ENCODE measurements at places on chromosomes 11 and 22.

- DNase-seq = no peak
Observed at GRCh38 chr22:47194476-47195155, 432.2 kb downstream of the TBC1D22A start.

GRCh38 chr11:77959434-77959833, 35.0 kb downstream of the INTS4 start:
- DNase-seq = no peak

GRCh38 chr22:40376149-40376548, 5.8 kb downstream of the SGSM3 start:
- no peak for DNase-seq

DNA sequence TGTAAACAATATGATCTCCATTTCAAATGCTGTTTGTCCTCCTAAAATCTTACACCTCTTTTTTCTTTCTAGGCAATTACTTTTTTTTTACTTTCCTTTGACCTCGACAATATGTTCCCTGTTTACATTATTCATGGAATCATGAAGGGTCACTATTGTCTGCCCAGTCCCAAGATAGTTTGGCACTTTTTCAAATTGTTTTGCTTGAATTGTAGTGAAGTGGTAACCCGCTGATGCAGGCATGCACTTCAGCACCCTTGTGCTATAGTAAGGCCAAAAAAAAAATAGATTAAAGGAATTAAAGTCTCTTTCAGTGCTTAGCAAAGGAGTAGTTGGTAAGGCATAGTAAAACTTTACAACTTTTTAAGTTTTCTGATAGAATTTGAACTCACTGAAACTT, 90.9 kb downstream of the PAX6 start:
- DNase-seq = no peak

- no peak for DNase-seq
Observed at GRCh38 chr11:94568717-94569116, 1.5 kb downstream of the PIWIL4 start.

DNA sequence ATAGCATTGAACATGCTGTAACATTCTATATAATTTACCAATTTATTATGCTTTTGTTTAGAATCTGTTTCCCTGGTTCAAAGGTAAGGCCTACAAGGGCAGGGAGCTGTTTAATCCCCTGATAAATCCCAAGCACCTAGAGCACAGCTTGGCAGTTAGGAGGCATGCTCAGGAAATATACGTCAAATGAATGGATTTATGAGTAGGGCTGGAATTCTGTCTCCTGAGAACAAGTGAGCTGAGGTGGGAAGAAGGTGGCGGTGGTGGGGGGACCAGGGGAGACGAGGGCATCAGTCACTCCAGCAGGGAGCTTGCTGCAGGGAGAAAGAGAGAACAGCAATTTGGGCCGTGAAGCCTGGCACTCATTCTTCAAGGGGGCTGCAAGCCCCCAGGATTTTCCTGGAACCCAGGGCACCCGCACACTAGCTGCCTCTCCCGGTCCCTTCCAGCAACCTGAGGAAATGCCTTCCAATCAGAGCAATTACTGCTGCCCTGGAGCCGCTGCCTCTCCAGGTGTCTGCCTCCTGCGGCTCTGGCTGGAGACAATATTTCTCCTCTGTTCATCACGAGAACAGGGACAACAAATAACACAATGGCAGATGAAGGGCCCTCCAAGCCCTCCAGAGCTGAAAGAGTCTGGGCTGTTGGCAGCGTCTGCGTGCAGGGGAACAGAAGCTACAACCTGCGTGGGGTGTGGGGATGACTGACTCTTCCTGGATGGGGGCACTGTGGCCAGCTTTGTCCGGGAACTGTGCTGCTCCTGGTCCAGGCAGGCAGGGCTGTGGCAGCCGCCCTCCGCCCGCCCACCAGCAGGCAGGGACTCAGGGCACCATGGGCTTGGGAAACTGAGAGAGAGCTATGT, 233.4 kb downstream of the ST3GAL4 start:
- no peak for DNase-seq

DNA sequence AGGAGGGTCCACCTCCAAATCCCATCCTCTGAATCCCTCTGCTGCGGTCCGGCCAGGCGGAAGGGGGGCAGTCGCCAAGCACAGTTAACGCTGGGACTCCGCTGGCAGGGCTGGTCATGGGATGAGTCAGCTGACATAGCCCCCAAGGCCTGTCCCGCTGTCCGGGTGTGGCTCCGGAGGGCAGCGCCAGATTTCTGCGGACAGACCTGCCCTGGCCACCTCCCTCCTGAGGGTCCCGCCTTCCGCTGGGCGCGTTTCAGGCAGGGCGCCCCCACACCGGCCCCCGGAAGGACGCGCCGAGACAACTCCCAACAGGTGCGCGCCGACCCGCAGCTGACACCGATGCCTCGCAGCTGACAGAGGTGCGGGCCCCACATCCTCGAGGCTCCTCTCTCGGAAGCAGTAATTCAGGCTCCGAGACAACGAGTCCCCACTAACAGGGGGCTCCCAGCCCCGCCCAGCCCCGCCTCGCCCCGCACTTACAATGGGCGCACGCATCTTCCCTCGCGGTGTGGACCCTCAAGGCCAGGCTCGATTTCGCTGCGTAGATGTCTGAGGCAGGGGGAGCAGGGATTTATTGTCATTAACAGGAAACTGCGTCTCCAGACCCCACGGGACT, 607 bp downstream of the PLAAT3 start:
- peak; percentile 54 for DNase-seq

GRCh38 chr11:134932761-134933160, 520.7 kb upstream of the B3GAT1 start:
- no peak for DNase-seq

DNA sequence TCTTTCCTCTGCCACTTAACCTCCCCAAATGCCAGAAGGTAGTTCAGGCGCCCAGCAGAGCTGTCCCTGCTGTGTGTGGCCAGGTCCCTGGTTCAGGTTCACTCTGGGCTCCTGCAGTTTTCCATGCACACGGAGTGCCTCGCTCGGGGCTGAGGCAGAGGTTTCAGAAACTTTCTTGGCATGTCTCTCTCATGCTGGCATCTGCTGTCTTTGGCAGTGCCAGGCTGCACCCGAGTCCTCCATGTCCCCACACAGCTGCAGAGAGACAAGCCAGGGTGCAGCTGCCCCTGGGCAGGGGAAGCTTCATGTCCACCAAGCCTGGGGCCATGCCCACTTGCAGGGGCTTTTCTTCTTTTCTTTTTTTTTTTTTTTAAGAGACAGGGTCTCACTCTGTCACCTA, 7.0 kb upstream of the NEFH start:
- no peak for DNase-seq

DNA sequence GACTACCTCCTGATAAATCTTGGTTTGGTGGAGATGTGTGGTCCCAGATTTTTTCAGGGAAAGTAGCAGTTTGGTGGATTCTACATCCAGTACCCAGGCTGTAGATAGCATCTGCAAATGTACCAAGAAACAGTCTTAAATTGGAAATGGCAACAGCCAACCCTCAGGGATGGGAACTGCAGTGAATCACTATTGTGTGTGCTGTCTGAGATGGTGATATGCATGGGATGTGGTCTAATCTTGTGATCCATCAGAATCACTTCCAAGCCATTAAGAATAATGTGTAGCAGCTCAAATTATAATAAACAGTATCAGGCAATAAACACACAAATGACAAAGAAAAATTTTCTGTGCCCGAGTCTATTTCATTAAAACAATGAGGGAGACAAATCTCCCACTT, 3.4 kb downstream of the OLFML1 start:
- no peak for DNase-seq

GRCh38 chr11:42179216-42179615, 719.8 kb upstream of the LRRC4C start:
- no peak for DNase-seq

GRCh38 chr11:65810046-65810868, 23.4 kb downstream of the OVOL1 start:
- no peak for DNase-seq

- DNase-seq = no peak
Observed at GRCh38 chr11:119626197-119626841, 102.7 kb downstream of the NECTIN1 start.

DNA sequence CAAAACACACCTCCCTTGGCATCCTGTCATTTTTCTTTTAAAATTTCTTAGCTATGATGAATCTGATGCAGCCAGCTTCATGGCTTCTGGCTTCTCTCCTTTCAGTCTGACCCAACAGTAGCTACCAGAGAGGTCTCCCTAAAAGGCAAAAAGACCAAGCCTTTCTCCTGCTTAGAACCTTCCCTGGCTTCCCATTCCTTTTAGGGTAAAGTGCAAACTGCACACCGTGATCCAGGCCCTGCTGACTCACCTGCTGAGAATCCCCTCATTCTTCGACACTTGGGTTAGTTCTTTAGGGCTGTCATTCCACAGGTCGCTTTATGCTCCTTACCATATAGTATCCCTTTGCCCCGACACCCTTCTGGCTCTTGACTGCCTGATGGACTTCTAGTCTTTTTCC, 362.4 kb downstream of the MIAT start:
- DNase-seq = no peak

DNA sequence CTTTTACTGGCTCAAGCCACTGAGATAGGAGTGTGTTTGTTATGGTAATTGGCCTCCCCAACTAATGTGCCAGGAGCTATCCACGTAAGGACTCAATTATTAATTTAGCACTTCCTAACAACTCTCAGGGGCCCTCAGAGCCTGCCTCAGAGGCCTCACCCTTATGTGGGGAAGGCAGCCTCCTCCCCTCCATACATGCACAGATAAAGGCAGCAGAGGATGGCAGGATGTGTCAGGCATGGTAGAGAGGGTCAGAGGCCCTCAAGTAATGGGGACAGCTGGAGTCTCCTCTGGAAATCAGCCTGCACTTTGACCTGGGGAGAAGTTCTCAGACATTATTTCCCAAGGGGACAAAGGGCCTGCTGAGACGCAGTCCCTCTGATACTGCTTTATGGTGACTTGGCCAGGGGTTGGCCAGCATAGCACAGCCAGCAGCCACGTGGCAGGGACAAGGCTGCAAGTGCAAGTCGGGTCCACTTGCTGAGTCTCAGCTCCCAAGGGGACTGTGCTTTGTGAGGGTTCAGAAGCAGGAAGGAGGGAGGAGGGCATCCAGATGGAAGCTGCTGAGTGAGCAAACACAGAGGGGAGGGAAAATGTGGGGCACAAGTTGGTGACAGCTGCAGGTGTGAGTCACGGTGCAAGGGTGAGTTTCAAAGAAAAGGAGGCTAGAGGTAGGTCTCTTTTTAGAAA, 17.0 kb downstream of the MOGAT2 start:
- DNase-seq = no peak

DNA sequence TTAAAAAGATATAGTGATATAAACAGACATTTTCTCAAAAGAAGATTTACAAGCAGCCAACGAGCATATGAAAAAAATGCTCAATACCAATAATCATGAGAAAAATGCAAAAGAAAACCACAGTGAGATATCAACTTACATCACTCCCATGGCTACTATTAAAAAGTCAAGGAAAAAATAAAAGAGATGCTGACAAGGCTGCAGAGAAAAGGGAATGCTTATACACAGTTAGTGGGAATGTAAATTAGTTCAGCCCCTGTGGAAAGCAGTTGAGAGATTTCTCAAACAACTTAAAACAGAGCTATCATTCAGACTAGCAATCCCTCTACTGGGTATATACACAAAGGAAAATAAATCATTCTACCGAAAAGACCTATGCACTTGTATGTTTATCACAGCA, 97.1 kb upstream of the CARD18 start:
- no peak for DNase-seq

DNA sequence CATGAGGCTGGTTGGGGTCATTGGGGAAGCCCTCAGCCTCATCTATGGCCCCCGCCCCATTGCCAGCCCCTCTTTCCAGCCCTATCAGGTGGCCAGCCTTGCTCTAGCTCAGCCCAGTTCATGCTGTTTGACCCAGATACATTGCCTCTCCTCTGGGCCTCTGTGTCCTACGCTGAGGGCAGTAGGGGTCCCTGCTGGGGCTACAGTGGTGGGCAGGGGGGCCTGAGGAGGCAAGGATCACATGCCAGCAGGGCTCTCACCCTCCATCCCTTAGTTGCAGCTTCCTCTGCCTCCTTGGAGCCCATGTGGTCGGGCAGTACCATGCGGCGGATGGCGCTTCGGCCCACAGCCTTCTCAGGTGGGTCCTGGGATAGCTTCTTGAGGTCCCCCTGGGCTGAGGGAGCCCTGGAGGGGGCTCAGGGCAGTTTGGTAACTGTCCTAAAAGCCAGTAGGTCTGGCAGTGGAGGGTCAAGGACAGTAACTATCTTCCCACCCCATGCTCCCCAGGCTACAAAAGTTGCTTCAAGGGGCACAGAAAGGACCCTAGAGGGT, 19.2 kb downstream of the EMID1 start:
- no peak for DNase-seq

GRCh38 chr22:46043339-46043738, 66.4 kb upstream of the WNT7B start:
- no peak for DNase-seq

GRCh38 chr11:76120513-76121101, 85.7 kb downstream of the WNT11 start:
- DNase-seq = no peak

DNA sequence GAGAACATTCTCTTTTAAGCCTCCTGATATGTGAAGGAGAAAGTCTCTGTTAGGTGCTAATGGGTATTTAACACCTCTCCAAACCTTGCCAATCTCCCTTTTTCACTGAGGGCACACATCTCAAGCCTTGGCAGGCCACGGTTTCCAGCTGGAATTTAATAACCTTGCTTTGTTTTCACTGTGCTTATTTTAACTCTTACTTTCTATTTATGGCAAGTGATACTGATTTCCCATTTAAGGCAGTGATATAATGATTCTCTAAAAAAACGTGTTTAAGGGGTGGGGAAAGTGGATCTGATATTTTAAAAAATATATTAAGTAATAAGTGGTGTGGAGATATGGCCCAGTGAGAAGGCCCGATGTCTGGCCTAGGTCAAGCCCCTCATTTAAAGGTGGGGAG, 1.1 kb upstream of the RASD2 start:
- DNase-seq = no peak

GRCh38 chr11:624705-625635, at the start of gene CDHR5:
Gene CDHR5, minus strand, starts transcription at chr11:624955. Its CDS starts 53 bp downstream, at chr11:624902.
- DNase-seq = no peak

DNA sequence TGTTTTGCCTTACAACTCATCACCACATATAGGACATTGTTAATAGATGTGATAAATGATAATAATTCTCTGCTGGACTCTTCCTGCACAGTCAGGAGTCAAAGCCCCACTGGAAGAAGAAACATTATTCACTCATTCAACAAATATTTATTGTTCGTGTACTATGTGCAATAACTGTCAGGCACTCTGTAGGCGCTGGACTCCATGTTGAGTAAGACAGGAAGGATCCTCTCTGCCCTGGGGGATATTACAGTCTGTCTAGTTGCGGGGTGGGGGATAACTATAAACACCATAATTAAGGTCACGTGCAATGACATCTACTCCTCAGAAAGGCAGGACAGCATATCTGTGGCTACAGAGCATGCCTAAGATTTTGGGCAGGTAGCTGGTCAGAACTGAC, 281.1 kb downstream of the FAT3 start:
- DNase-seq = no peak

- DNase-seq = no peak
Observed at GRCh38 chr11:64396079-64396591, 37.2 kb downstream of the RPS6KA4 start.

DNA sequence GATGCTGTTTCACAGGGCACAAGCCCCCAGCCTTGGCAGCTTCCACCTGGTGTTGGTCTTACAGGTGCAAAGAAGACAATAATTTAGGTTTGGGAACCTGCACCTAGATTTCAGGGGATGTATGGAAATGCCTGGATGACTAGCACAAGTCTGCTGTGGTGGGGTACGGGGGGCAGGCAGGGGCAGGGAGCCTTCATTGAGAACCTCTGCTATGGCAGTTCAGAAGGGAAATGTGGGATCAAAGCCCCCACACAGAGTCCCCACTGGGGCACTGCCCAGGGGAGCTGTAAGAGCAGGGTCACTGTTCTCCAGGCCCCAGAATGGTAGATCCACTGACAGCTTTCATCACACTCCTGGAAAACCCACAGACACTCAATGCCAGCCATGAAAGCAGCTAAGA, 686.5 kb downstream of the FAM181B start:
- DNase-seq = no peak

GRCh38 chr11:121486054-121486453, 33.3 kb upstream of the SORL1-AS1 start:
- DNase-seq = no peak
